ENCODE measurements at places on chromosomes 5 and 9.

DNA sequence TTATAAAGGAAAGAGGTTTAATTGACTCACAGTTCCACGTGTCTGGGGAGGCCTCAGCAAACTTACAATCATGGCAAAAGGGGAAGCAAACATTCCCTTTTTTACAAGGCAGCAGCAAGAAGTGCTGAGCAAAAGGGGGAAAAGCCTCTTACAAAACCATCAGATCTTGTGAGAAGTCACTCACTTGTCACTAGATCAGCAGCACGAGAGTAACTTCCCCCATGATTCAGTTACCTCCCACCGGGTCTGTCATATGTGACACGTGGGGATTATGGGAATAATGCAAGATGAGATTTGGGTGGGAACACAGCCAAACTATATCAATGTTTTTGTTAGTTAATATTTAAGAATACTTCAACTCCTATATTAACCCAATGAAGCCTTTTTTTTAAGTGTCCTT is 275.2 kb upstream of the CDH9 start:
- no peak for DNase-seq
- H3K36me3 ChIP-seq = no peaks in the 10 kb centered on the region
- no peaks in the 10 kb centered on the region for H3K27me3 ChIP-seq
- no peaks in the 10 kb centered on the region for H3K4me1 ChIP-seq
- no peak overlapping the region for H3K27ac ChIP-seq

GRCh38 chr5:111252799-111253545 is 28.8 kb downstream of the CAMK4 start:
- H3K27ac ChIP-seq = no peak overlapping the region
- no peak overlapping the region for H3K4me3 ChIP-seq

DNA sequence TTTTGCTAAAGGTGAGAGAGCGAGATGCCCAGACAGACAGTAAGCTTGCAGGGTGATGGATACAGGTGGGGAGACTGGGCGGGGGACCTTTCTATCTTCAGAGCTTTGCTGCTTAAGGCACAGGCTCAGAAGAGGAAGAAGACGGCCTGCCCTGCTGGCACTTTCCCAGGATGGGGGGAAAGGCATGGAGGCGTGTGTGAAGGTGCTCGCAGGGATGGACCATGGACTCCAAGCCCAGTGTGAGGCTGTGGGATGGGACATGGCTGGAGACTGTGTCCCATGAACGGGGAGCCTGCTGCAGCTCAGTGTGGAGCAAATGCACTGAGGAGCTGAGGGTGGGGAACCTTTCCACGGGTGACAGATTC is 243.2 kb upstream of the IRX4 start:
- no peaks in the 10 kb centered on the region for H3K4me1 ChIP-seq
- H3K36me3 ChIP-seq = no peaks in the 10 kb centered on the region
- no peak overlapping the region for H3K27ac ChIP-seq
- no peaks in the 10 kb centered on the region for H3K27me3 ChIP-seq
- H3K4me3 ChIP-seq = no peak overlapping the region

GRCh38 chr5:54838843-54839242 is 146.6 kb downstream of the ESM1 start:
- no peaks in the 10 kb centered on the region for H3K36me3 ChIP-seq
- no peaks in the 10 kb centered on the region for H3K27me3 ChIP-seq
- peaks cover 27% of the 10 kb centered on the region for H3K4me1 ChIP-seq

DNA sequence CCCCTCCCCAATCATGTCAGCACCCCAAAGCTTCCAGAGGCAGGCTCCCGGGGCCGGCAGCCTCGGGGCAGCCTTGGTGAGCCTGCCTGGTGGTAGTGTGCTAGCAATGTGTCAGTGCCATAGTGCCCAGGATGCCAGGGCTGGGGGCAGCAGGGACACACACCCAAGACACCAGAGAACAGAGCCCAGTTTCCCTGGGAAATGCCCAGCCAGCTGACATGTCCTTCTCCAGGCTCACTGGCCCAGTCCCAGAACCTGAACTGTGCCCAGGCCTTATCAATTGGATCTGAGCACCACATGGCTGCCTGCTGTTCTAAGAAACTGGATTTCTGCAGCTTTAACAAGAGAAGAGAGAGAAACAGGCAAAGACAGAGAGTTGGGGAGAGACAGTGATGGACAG is 74.9 kb upstream of the LRRTM2 start:
- H3K27me3 ChIP-seq = no peaks in the 10 kb centered on the region
- no peak overlapping the region for H3K27ac ChIP-seq
- DNase-seq = no peak
- H3K4me1 ChIP-seq = peaks cover 15% of the 10 kb centered on the region
- no peak overlapping the region for H3K4me3 ChIP-seq

DNA sequence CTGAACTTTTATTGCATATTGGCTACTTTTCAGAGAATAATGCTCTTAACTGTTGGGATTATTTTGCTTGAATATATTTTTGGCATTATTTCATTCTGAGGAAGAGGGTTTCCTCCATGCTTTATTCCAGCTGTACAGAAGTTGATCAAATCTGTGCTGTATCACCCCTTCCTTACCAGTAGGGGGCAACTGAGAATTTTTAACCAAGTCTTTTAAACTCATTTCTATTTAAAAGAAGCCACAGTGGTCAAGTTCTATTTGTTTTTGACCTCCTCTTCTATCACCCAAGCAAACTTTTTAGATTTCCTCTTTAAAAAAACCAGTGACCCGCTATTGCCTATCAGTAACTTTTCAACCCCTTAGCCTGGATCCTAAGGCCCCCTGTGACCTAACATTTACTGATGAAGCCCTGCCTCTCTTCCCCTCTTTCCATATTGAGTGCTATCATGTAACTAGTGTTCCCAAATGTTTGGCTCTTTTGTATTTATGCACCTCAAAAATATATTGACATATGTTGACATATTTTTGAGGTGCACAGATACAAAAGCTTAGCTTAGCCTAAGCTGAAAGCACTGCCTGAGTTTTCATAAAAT is 80.6 kb downstream of the FBXO4 start:
- no peak overlapping the region for H3K27ac ChIP-seq
- no peaks in the 10 kb centered on the region for H3K27me3 ChIP-seq
- H3K4me3 ChIP-seq = no peak overlapping the region

GRCh38 chr9:8366161-8366926 is 566.8 kb upstream of the DMAC1 start:
- H3K4me3 ChIP-seq = no peak overlapping the region
- H3K27me3 ChIP-seq = no peaks in the 10 kb centered on the region
- H3K27ac ChIP-seq = no peak overlapping the region
- DNase-seq = no peak

GRCh38 chr5:171630350-171631065 is 155.1 kb upstream of the SMIM23 start:
- no peak for DNase-seq
- H3K36me3 ChIP-seq = no peaks in the 10 kb centered on the region
- no peak overlapping the region for H3K27ac ChIP-seq

DNA sequence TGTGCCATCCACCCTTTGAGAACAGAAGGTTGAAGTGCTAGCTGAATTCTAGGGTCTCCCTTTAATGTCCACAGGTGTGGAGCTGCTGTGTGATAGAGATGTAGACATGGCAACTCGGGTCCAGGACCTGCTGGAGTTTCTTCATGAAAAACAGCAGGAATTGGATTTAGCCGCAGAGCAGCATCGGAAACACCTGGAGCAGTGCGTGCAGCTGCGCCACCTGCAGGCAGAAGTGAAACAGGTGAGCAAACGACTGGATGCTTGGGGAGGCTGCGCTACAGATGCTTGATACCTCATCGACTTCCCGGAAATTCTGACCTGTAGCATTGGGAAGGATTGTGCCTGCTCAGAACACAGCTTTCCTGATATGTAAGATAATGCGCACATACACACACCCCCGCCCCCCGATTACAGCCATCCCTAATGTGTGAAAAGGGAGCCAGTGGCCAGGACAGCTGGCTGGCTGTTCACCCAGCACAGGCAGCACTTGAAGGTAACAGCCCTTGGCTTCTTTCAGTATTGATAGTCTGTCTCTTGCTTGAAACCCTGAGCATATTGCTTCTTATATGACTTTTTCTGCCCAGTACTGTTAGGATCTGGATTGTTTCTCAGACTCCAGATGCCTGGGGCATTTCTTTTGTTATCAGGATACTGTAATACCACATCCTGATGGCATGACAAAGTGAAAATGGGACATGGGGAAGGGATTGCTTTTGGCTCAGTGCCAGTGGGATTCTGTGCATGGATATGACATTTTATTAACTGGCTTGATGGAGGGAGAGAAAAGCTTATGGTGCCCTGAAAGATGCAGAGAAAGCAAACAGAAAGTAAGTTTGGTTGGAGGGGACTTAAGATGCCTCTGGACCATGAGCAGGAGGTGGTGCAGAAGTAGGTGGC is 216.8 kb upstream of the OTULINL start:
- no peak overlapping the region for H3K4me3 ChIP-seq
- peaks cover 93% of the 10 kb centered on the region for H3K36me3 ChIP-seq
- no peak for DNase-seq
- no peak overlapping the region for H3K27ac ChIP-seq
- H3K4me1 ChIP-seq = peaks cover 19% of the 10 kb centered on the region
- H3K27me3 ChIP-seq = no peaks in the 10 kb centered on the region

- H3K4me1 ChIP-seq = peaks cover 3% of the 10 kb centered on the region
- peaks cover 14% of the 10 kb centered on the region for H3K27me3 ChIP-seq
- H3K36me3 ChIP-seq = no peaks in the 10 kb centered on the region
Observed at GRCh38 chr5:150765011-150765798, 6.4 kb upstream of the DCTN4 start.

Measured in activated B cell treated with CpG ODN at 0.5 μM for 24 hours (primary cell).